Activated CD8-positive, alpha-beta T cell treated with anti-CD3 and anti-CD28 coated beads, Interleukin-2, amount 10 ng/mL, durations not matched to agents 7 days and 5 days (primary cell): ENCODE measurements at places on chromosomes 12 and 14. TPM values are rescaled to one million over a fixed set of nuclear protein-coding genes. Genes with fewer than 3 reads are reported as not detected.

- peaks cover 9% of the 10 kb centered on the region for H3K36me3 ChIP-seq
- no peak overlapping the region for H3K4me3 ChIP-seq
- no peaks in the 10 kb centered on the region for H3K27me3 ChIP-seq
Measured at GRCh38 chr12:125070112-125070511, 4.9 kb downstream of the AACS start.

TPPP2 gene
- total RNA-seq: not detected

- peaks cover 7% of the 10 kb centered on the region for H3K27me3 ChIP-seq
- H3K4me1 ChIP-seq: no peaks in the 10 kb centered on the region
- no peak overlapping the region for H3K4me3 ChIP-seq
- H3K36me3 ChIP-seq: no peaks in the 10 kb centered on the region
- no peak for DNase-seq
- H3K27ac ChIP-seq: no peak overlapping the region
Measured at GRCh38 chr14:50714450-50715073, 46.5 kb upstream of the SAV1 start.

DNA sequence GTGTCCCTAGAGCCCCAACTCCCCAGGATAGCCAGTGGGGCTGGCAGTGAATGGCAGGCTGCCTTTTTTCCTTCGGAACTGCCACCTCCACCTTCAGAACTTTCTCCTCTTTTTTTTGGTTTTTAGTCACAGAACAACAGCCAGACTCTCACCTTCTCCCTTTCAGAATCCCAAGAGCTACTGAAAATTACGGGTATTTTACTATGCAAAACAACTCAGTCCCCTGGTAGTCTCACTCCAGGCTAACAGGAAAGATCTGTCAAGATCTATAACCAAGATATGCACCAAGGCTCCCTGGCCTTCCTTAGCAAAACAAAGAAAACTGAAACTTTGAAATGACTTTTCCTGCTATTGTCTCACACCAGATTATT is 12.5 kb downstream of the PLEKHG6 start:
- H3K36me3 ChIP-seq: peaks cover 25% of the 10 kb centered on the region
- peak overlapping the region; percentile 45 for H3K4me3 ChIP-seq
- H3K27ac ChIP-seq: peak overlapping the region; percentile 87
- no peaks in the 10 kb centered on the region for H3K27me3 ChIP-seq

DNA sequence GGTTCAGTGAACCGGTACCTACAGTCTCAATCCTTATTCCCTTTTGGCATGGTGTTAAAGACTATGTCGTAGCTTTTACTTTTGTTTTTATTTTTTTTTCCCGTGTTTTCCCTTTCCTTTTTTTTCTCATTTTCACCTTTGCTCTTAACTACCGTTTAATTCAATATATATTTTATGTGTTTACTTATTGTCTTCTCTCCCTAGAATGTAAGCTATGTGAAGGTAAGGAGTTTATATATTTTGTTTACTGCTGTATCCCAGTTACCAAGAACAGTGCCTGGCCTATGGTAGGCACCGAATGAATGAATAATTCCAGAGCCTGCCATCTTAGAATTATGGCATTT is 261 bp upstream of the MLH3 start:
- H3K36me3 ChIP-seq: peaks cover 54% of the 10 kb centered on the region
- H3K4me1 ChIP-seq: peaks cover 53% of the 10 kb centered on the region
- H3K27me3 ChIP-seq: no peaks in the 10 kb centered on the region

- no peaks in the 10 kb centered on the region for H3K4me1 ChIP-seq
- no peak for DNase-seq
- no peaks in the 10 kb centered on the region for H3K36me3 ChIP-seq
- no peak overlapping the region for H3K4me3 ChIP-seq
- H3K27ac ChIP-seq: no peak overlapping the region
- H3K27me3 ChIP-seq: peaks cover 1% of the 10 kb centered on the region
Measured at GRCh38 chr14:57875296-57875695, 9.4 kb upstream of the SLC35F4 start.

TAS2R10 gene
- total RNA-seq: not detected

DNA sequence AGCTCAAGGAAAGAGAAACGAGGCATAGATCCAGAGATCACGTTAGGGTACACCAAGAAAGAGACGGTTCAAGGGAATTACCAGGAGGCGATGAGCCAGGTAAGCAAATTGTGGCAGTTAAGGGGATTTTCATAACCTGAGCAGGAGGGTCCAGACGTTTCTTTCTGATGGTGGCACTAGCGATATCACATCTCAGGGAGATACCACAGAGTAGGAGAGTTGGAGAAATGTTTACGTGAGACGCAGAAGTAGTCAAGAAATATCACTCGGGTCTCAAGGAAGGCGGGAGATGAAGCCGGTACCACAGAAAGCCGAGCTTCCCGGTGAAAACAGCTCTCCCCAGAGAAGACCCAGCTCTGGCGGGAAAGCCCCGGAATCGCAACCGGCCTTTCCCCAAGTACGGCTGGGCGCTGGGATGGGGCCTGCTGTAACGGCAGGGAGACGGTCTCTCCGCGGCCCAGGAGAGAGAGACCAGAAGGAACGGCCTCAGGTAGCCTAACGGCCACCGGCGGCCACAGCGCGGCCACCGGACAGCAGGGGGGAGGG is 485 bp downstream of the SENP1 start:
- H3K4me3 ChIP-seq: peak overlapping the region; percentile 88
- no peaks in the 10 kb centered on the region for H3K27me3 ChIP-seq
- peak overlapping the region; percentile 94 for H3K27ac ChIP-seq
- DNase-seq: peak; percentile 46

DNA sequence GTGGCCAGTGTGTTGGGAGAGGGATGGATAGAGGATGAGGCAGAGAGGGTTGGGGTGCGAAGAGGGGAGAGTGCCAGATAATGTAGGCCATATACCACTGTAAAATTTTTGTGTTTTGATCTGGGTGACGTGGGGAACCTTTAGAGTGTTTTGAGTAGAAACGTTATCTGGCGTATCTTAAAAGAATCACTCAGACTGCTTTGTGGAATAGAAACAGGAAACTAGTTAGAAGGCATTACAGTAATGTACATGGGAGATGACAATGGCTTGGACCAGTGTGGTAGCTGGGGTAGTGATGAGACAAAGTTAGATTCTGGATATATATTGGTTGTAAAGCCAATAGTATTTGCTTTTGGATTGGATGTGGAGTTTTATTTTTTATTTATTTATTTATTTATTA is 20.6 kb downstream of the ATF1 start:
- H3K27me3 ChIP-seq: no peaks in the 10 kb centered on the region
- no peak overlapping the region for H3K27ac ChIP-seq
- H3K36me3 ChIP-seq: peaks cover 24% of the 10 kb centered on the region
- H3K4me3 ChIP-seq: no peak overlapping the region
- no peak for DNase-seq
- peaks cover 5% of the 10 kb centered on the region for H3K4me1 ChIP-seq

GRCh38 chr12:94183708-94184379 is 35.5 kb downstream of the PLXNC1 start:
- peaks cover 47% of the 10 kb centered on the region for H3K36me3 ChIP-seq
- DNase-seq: no peak
- no peak overlapping the region for H3K27ac ChIP-seq

SELPLG gene
- 144 TPM for total RNA-seq

- H3K27ac ChIP-seq: no peak overlapping the region
- no peak overlapping the region for H3K4me3 ChIP-seq
- no peak for DNase-seq
- H3K27me3 ChIP-seq: peaks cover 37% of the 10 kb centered on the region
Measured at GRCh38 chr12:6818645-6819044, 3.0 kb upstream of the GPR162 start.

GRCh38 chr12:111396726-111397445 is 8.8 kb upstream of the SH2B3 start:
- H3K27me3 ChIP-seq: no peaks in the 10 kb centered on the region
- H3K4me3 ChIP-seq: peak overlapping the region; percentile 68
- no peaks in the 10 kb centered on the region for H3K36me3 ChIP-seq
- H3K4me1 ChIP-seq: peaks cover 32% of the 10 kb centered on the region

- peaks cover 12% of the 10 kb centered on the region for H3K27me3 ChIP-seq
- no peaks in the 10 kb centered on the region for H3K36me3 ChIP-seq
- no peak overlapping the region for H3K4me3 ChIP-seq
- no peak for DNase-seq
Measured at GRCh38 chr12:106249411-106250135, 1.8 kb upstream of the CKAP4 start.

TMEM233 gene
- total RNA-seq: not detected

DNA sequence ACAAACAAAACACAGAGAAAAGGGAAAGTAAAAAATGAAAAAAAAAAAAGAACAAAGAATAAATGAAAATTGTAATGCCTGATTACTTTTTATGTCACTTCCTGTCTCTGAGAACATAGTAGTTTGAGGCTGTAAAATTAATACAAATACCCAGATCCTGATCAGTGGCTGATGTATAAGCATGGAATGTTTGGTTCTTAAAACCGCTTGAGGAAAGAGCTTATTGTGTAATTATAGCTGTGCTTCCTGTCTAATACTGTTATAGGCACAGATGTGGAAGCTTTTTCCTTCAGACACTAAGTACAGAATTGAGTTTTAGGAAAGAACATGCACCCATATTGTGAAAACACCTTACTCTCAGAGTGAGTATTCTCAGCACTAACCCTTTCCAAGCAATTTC is 86.9 kb downstream of the AVPR1A start:
- H3K27me3 ChIP-seq: no peaks in the 10 kb centered on the region
- H3K27ac ChIP-seq: no peak overlapping the region
- H3K36me3 ChIP-seq: no peaks in the 10 kb centered on the region
- DNase-seq: no peak
- no peak overlapping the region for H3K4me3 ChIP-seq
- no peaks in the 10 kb centered on the region for H3K4me1 ChIP-seq

- no peaks in the 10 kb centered on the region for H3K4me1 ChIP-seq
- H3K36me3 ChIP-seq: no peaks in the 10 kb centered on the region
- no peak overlapping the region for H3K4me3 ChIP-seq
Measured at GRCh38 chr12:115407036-115407435, 723.1 kb upstream of the TBX3 start.
